ENCODE measurements at places on chromosomes 13 and 19.

- DNase-seq: no peak
These were observed 2220.8 kb upstream of the PCDH20 start for GRCh38 chr13:63636316-63636993.

DNA sequence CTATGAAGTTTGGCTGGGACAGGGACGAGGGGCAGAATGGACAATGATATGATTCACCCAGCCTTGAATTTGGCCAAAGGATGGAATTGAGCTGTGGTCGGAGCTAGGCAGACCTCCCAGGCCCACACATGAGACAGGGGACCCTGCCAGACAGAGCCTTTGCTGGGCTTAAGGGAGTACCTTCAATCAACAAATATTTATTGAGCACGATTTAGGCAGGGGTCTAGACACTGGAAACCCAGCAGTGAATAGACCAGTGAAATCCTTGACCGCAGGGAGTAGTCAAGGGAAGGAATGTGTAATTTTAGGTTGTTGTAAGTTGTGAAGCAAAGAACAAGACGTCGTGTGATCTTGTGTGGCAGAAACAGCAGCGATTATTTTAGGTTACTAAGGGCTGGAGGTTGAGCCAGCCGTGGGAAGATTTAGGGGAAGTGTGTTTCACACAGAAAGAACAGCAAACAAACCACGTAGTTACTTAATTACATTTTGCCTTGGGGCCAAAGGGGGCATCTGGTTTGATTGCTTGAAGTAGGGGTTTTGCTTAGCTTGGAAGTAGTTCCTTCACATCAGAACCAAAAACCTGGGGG lies 16.9 kb upstream of the AP1M2 start:
- no peak for DNase-seq

DNA sequence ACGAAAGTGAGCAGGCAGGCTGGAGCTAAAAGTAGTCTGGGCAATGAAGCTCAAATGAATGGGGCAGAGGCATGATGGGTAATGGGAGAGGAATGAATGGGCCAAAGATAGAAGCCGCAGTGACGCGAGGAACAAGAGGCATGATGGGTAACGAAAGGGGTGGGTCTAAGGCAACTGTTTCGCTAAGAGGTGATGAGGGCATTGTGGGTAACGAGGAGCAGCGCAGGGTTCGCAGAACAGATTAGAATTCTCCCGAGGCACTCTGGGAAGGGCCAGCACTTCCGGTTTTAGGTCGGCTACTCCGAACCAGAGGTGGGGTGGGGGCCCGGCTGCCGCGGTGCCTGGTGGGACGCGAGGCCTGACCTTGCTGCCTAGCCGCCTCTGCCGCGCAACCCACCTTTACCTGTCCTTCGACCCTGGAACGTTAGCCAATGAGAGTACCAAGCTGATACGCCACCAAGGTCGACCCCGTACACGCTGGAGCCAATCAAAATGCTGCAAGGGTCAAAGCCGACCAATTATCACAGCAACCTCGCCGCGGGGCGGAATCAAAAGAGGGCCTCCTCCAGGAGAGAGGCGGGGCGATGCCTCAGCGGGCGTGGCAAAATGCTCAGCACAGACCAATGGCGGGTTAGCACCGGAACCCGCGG lies 563 bp upstream of the TOMM40 start:
- DNase-seq: peak; percentile 100

DNA sequence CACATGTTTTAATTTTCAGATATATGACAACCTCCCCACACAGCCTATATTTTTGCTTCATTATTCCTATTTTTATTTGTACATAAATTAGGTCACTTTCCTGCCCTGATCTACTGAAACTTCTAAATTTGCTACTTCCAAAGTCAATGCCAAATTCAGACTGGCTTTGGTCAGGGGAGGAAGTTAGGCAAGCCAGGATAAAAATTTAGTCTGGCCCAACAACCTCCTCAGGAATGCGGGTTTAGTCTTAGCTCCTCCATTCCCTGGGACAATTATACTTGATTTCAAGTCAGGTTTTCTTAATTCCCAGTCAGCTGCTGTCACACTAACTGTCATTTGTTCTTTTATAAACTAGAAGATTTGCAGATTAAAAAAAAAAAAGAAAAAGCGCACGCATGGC lies 84.3 kb downstream of the TM9SF2 start:
- DNase-seq: no peak

DNA sequence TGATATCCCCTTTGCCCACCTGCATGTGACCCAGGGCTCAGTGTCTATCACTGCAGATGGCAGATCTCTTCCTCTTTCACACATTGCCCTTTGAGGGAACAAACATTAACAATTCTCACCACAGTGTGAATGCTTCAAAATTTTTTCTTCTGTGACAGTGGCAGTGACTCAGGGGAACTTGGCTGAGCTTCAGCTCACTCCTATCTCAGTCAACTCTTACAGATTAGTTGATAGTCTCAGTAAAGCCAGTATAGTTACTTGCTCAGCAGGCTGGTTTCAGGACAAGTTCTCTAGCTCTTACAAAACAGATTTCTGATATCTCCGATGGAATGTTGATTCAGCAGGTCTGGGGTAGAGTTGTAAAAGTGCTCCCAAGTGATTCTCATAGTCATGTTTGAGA lies 166.9 kb downstream of the DLEU7 start:
- no peak for DNase-seq

- peak; percentile 81 for DNase-seq
These were observed 8.6 kb upstream of the TYK2 start for GRCh38 chr19:10388957-10389356.

Measured in ovary (tissue), 10 donors.